Small intestine (tissue), 16 donors: ENCODE measurements at places on chromosomes 7 and 10. TPM values are rescaled to one million over a fixed set of nuclear protein-coding genes. Genes with fewer than 3 reads are reported as not detected.

DNA sequence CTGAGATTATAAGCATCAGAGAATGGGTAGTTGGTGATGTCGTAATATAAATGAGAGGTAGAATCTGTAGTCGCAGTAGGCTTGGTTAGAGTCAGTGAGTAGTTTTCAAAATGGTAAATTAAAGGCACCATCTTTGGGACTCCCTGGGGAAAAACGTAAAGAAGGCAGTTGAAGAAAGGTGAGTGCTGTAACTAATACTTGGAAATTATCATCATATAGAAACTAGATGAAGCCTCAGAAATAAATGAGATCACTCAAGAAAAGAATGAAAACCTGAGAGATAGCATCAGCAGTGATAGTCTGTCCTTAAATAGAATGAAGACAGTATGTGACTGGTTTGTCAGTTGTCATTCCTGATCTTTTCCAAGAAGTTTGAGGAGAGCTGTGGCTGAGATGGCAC lies 23.8 kb downstream of the PALS2 start:
- no peaks in the 10 kb centered on the region for H3K27me3 ChIP-seq
- no peak overlapping the region for H3K4me3 ChIP-seq
- H3K4me1 ChIP-seq = no peaks in the 10 kb centered on the region
- H3K36me3 ChIP-seq = no peaks in the 10 kb centered on the region
- H3K27ac ChIP-seq = no peak overlapping the region
- DNase-seq = no peak

DNA sequence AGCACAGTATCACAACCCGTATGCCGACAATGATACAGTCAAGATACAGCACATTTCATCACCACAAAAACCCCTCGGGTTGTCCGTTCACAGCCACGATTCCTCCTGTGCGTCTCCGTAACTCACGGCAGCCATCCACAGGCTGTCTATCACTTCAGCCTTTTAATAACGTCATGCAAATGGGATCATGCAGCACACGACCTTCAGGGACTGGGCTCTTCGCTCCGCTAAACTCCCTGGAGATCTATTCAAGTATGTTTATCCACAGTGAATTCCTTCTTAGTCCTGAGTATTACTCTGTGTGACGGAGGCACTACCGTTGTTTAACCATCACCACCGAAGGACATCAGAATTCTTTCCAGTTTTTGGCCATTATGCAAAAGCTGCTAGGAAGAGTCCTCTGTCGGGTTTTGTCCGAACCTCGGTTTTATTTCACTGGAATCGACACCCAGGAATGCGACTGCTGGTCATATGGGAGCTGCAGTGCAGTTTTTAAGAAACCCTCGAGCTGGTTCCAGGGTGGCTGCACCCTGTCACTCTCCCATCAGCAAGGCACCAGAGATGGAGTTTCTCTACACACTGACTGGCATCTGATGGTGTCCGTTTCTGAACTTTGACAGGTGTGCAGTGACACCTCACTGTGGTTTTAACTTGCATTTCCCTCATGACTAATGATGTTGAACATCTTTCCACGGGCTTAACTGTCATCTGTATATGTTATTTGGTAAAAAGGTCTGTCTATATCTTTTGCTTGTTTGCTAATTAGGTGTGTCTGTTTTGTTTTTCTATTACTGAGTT lies 193.6 kb downstream of the MAD1L1 start:
- no peak for DNase-seq
- H3K4me1 ChIP-seq = no peaks in the 10 kb centered on the region
- H3K36me3 ChIP-seq = no peaks in the 10 kb centered on the region
- H3K4me3 ChIP-seq = no peak overlapping the region
- no peak overlapping the region for H3K27ac ChIP-seq

GRCh38 chr10:63363951-63364350 lies 101.8 kb downstream of the JMJD1C start:
- H3K27ac ChIP-seq = no peak overlapping the region
- peaks cover 2% of the 10 kb centered on the region for H3K4me1 ChIP-seq
- no peak overlapping the region for H3K4me3 ChIP-seq
- no peaks in the 10 kb centered on the region for H3K27me3 ChIP-seq
- peaks cover 6% of the 10 kb centered on the region for H3K36me3 ChIP-seq
- DNase-seq = no peak

DNA sequence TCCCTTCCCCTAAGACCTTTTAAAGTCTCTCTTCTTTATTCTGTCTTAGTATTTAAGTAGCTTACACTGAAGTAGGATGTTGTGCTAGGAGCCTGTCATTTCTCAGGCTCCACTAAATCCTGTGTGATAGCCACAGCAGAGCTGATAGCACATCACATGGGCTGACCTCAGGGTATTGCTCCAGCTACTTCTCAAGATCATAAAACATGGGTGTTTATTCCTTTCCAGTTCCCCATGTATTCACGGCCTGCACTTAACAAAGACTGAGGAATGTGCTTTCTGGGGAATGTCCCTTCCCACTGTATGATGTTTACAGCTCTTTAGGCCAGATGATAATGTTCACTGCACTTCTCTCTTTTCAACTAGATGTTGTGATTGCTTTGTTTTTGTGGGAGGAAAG lies 1086.8 kb downstream of the KCNMA1 start:
- H3K27ac ChIP-seq = no peak overlapping the region
- no peaks in the 10 kb centered on the region for H3K4me1 ChIP-seq
- peak; percentile 29 for DNase-seq
- no peaks in the 10 kb centered on the region for H3K36me3 ChIP-seq
- no peaks in the 10 kb centered on the region for H3K27me3 ChIP-seq

GRCh38 chr10:33386926-33387325 lies 52.5 kb upstream of the NRP1 start:
- H3K36me3 ChIP-seq = no peaks in the 10 kb centered on the region
- H3K27ac ChIP-seq = no peak overlapping the region
- no peak overlapping the region for H3K4me3 ChIP-seq
- H3K4me1 ChIP-seq = peaks cover 4% of the 10 kb centered on the region

GRCh38 chr10:59586407-59586891 lies 123.2 kb downstream of the SLC16A9 start:
- no peak for DNase-seq
- H3K27ac ChIP-seq = no peak overlapping the region
- no peaks in the 10 kb centered on the region for H3K36me3 ChIP-seq
- no peaks in the 10 kb centered on the region for H3K4me1 ChIP-seq

GRCh38 chr10:78966182-78966787 lies 102.5 kb upstream of the ZMIZ1 start:
- H3K27me3 ChIP-seq = no peaks in the 10 kb centered on the region
- peaks cover 11% of the 10 kb centered on the region for H3K4me1 ChIP-seq
- no peak for DNase-seq
- no peaks in the 10 kb centered on the region for H3K36me3 ChIP-seq

- no peak overlapping the region for H3K4me3 ChIP-seq
- no peak overlapping the region for H3K27ac ChIP-seq
- no peaks in the 10 kb centered on the region for H3K27me3 ChIP-seq
- DNase-seq = no peak
- no peaks in the 10 kb centered on the region for H3K4me1 ChIP-seq
Measured at GRCh38 chr10:3494838-3495230, 290.2 kb downstream of the KLF6 start.

DNA sequence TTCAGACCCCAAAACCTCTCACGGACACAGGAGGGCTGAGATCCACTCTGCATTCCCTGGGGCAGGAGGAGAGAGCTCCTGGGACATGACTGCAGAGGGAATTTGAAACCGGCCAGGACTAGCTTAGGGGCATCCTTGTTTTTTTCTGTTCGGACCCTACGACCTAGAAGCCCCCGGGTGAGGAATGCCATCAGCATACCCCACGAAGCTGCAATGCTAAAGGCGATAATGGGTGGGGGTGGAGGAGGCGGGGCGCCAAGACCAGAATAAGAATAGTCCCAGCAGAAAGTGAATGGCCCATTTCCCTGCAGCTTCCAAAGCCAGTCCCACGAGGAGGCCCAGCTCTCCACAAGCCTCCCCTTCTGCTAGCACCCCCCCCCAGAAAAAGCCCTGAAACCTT lies 4.0 kb downstream of the PDGFA start:
- H3K27ac ChIP-seq = peak overlapping the region; percentile 99
- no peaks in the 10 kb centered on the region for H3K36me3 ChIP-seq
- no peak overlapping the region for H3K4me3 ChIP-seq
- no peaks in the 10 kb centered on the region for H3K27me3 ChIP-seq
- H3K4me1 ChIP-seq = peaks cover 7% of the 10 kb centered on the region

GRCh38 chr7:154431045-154431444 lies 378.8 kb downstream of the DPP6 start:
- H3K36me3 ChIP-seq = no peaks in the 10 kb centered on the region
- no peak overlapping the region for H3K4me3 ChIP-seq
- no peak for DNase-seq
- H3K27ac ChIP-seq = no peak overlapping the region
- H3K27me3 ChIP-seq = no peaks in the 10 kb centered on the region

GRCh38 chr7:76233538-76234281 lies 32.0 kb downstream of the SRRM3 start:
- no peaks in the 10 kb centered on the region for H3K4me1 ChIP-seq
- no peak for DNase-seq
- H3K27ac ChIP-seq = no peak overlapping the region
- peaks cover 35% of the 10 kb centered on the region for H3K27me3 ChIP-seq
- no peaks in the 10 kb centered on the region for H3K36me3 ChIP-seq

DNA sequence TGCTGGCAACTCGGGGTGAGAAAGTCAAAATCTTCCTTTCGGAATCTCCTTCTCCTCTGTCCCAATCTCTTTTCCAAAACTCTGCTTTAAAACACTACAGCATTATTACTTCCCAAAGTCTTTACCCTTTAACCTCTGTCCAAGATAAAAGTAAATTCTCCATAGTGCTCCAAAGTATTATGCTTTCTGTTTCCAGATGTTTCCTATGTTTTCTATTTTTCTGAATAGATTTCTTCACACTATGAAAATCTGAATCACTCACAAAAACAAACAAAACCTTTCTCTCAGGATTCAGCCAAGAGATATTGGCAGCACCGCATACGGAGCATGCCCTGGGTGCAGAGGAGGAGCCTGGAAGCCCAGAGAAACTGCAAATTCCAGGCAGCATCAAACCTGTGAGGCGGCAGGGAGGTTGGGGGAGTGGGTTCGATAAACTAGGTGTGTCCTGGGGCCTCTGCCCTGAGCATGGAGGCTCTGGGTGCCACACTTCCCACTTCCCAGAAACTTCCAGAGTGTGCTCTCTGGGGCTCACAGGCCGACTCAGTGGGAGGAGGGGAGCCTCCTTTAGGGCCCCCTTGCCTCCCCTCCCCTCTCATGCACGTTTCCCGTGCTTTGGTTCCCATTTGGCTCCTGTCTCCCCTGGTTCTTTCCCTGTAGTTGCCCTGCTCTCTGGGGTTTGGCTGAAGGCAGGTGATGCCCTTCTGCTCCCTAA lies 35.6 kb downstream of the VIPR2 start:
- peaks cover 17% of the 10 kb centered on the region for H3K27me3 ChIP-seq
- H3K27ac ChIP-seq = no peak overlapping the region
- no peak for DNase-seq
- no peaks in the 10 kb centered on the region for H3K36me3 ChIP-seq
- no peaks in the 10 kb centered on the region for H3K4me1 ChIP-seq

DNA sequence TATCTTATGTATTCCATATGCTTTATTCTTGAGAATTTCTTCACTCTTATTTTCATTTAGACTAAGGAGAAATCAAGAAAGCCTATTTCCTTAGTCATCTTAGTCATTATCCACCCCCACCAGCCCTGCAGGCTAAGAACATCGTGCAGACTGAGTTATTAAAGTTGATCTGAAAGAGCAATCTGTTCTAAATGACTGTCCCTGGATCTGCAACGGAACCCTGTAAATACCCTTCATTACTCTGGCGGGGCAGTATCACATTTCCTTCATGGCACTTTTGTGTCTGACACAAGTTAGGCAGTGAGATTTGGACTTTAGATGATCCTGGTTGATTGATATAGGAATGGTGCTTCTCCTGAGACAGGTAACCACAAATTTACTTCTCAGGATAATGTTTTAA lies 3.5 kb upstream of the MYPN start:
- no peak overlapping the region for H3K4me3 ChIP-seq
- no peak overlapping the region for H3K27ac ChIP-seq
- no peak for DNase-seq

DNA sequence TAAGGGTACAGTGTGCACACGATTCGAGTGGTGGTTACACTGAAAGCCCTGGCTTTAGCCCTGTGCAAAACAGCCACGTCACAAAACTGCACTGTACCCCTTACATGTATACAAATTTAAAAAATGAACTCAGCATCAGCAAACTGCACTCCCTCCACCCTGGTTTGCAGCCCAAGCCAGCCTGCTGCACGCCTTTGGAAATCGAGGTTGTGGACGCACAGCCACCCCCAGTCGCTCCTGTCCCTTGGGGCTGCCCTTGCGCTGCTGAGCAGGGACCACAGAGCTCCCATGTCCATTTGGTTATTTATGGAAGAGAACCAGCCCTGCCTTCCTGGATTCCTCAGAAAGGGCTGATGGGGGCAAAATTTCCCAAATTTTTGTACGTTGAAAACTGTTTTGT lies 98.8 kb downstream of the INPP5A start:
- no peak overlapping the region for H3K27ac ChIP-seq
- DNase-seq = no peak
- peaks cover 16% of the 10 kb centered on the region for H3K4me1 ChIP-seq
- no peaks in the 10 kb centered on the region for H3K36me3 ChIP-seq
- H3K4me3 ChIP-seq = no peak overlapping the region

DNA sequence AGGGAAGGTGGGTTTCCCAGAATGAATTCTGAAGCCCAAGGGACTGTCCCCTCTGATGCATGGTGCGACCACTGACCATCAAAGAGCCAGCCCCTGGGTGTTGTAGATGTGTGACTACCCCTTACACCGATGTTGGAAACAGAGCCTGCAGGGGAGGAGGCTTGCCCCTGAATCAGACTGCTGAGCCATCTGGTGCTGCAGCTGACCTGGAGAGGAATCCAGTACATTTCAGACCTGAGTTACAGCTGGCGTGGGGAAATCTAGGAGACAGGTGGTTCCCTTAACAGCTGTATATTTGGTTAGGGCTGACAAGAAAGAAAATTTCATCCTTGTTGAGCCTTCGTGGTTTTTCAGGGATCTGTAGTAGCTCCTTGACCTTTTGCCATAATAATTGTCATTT lies 195.5 kb downstream of the CELF2 start:
- no peak for DNase-seq
- H3K4me1 ChIP-seq = no peaks in the 10 kb centered on the region
- no peaks in the 10 kb centered on the region for H3K36me3 ChIP-seq
- H3K4me3 ChIP-seq = no peak overlapping the region
- H3K27me3 ChIP-seq = no peaks in the 10 kb centered on the region

DNA sequence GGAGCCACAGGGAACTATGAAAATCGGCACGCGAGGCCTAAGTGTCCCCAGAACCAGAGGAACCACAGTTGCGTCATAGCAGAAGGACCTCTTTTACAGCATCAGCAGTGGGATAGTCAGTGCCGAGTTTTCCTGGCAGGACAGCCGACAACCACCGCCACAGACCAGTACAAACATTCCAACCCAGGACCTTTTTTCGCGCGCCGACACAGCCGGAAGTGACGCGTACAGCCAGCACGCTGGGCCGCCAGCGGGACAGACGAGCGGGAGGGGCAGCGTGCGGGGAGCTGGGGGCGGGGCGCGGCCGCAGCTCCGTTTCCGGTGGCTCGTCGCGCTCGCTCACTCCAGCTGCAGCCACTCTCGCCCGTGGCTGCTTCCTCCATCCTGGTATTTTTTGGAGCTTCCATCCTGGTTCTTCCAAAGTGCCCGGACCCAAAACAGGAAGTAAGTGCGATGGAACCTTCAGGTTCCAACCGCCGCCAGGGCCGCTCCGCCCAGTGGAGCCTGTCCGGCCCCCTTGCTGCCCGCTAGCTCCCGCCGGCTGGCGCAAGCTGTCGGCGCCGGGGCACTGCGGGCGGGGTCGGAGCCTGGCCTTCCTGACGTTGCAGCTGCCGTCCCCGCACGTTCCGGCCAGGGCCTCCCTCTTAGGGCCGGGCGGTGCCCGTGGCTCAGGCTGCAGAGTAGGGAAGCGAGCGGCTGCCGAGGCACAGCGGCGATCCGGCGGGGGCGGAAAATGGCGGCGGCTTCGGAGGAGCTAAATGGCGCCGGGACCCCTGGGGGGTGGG lies at the start of gene DMTF1:
Gene DMTF1 (plus strand): TSS at position 342 of the 785 bp plus-strand sequence. CDS start 12,489 bp downstream, outside the sequence.
- H3K27me3 ChIP-seq = no peaks in the 10 kb centered on the region
- peak within 1 kb of the TSS; percentile 92 for H3K4me3 ChIP-seq
- DNase-seq = peak; percentile 97

The SPDYE6 gene
- polyA plus RNA-seq = not detected
